ENCODE measurements at places on chromosomes 6 and 20.

DNA sequence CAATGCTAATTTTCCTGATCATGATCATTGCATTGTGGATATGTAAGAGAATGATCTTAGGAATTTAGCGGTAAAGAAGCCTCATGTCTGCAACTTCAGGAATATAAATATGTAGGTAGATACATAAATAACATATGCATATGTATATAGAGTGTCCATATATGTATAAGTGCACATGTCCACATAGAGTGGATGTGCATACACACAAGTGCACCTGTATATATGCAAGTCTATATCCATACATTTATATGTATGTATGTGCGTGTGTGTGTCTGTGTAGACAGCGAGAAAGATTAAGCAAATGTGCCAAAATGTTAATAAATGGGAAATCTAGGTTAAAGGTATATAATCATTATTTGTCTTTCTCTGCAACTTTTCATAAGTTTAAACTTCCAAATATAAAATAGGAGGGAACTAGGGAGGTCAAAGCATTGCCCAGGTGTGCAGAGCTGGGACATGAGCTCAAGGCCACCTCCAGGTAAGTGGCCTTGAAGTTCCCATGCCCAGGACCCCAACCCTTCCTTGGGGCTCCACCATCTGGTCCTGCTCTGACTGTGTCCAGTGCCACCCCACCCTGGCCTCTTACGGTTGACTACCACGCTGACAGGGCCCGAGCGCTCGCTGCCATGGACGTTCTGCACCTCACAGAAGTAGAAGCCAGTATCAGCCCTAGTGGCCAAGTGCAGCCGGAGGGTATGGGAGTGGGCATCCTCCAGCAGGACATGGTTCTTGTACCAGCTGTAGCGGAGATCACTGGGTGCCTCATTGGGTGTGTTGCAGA lies 9.6 kb downstream of the SIGLEC1 start:
- DNase-seq: no peak

DNA sequence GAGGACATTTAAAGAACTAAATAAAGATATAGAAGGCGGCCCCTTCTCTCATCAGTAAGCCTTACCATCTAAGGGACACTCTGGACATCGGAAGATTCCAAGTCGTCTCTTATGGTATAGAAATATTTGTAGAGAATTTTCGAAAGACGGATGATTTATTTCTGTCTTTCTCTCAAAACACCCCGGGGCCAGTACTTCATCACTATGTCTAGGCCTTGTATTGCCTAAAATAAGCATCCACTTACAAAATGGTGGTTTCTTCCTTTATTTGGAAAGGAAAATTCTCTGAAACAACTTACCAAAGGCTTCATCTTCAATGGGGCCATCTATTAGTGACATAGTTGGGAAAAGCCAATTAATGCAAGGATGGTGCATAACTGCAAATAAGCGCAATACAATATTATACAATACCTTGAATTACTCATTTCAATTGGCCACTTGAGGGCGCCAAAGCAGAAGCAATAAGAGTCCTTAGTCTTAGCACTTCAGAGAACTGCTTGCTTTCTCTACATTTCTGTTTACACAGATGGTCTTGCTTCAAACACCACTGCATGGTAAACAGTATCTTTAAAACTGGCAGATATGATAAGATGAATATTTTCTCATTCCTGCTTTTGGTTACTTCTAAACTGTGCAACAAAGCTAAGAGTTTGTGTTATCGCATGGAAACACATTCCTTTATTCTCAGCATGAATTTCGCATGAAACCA lies 113.2 kb downstream of the VIP start:
- peak; percentile 76 for DNase-seq

- DNase-seq: peak; percentile 50
Measured at GRCh38 chr20:36181934-36182603, 27.5 kb downstream of the EPB41L1 start.

GRCh38 chr6:152057832-152058498 lies 250.5 kb downstream of the ESR1 start:
- DNase-seq: no peak

DNA sequence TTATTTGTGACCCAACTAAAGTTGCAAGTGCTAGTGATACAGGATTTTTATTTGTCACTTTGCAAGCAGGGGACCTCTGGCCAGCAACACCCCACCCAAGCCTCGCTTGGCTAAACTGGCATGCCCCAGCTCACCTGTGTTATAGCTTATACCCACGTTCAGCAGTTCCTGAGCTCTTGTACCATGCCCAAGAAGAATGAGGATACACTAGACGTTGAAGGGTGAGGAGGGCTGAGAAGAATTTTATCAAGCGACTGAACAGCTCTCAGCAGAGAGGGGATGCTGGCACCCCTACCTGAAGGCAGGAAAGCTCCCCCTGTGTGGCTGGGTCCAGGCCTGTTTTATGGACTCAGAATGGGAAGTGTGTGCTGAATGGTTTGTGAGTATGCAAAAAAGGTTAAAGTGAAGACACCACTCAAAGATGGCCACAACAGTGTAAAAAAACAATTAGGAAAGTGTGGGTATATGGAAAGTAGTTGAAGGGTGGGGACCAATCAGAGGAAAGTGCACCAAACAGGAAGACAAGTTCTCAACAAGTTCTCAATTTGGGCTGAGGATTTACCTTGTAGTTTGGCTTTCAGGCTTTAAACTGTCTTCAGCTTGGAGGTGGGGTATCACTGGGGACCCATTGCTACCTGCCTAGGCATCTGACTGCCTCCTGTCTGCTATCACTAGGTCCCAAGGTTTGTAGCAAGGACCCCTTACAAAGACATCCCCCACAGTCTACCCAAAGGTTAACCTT lies 15.0 kb downstream of the BTN2A1 start:
- DNase-seq: no peak

GRCh38 chr20:13856354-13856753 lies 71.5 kb downstream of the NDUFAF5 start:
- no peak for DNase-seq

GRCh38 chr20:55140631-55141030 lies 665.2 kb downstream of the DOK5 start:
- DNase-seq: no peak

DNA sequence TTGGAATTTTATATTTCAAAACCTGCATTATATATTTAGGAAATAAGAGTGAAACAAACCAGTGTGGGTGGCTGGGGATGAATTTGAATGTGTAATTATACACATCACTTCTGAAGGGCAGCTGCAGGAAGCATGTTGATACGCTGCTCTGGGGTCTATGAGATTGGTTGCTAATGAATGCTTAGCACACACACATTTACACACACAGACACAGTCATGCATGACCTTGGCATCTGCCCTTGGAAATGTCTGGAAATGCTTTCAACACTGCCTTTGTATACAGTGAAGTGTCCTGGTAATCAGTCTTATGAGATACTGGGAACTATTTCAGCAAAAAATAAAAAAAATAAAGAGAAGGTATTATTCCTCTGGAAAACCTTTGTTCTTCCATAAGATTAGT lies 83.4 kb downstream of the ELOVL4 start:
- no peak for DNase-seq

- DNase-seq: no peak
Measured at GRCh38 chr20:2658414-2659354, 5.3 kb downstream of the IDH3B start.

- peak; percentile 8 for DNase-seq
Measured at GRCh38 chr6:38997128-38997761, 51.3 kb upstream of the GLP1R start.

DNA sequence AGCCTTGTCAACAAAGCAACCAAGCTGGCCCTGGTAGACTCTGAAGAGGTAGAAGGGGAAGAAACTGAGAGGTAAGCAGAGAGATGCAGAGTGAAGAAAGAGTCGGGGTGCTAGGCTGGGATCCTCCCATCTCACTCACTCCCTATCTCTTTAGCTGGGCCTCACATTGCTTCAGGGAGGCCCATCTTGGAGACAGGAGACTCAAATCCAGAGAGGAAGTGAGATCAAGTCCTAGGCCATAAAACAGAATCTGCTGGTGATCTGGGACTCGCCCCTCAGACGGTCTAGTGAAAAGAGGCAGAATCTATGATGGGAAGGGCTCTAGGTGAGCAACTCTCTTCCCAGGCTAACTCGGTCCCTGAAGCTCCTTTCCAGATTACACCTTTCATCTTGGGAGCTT lies 659 bp upstream of the GUCA1B start:
- DNase-seq: no peak

DNA sequence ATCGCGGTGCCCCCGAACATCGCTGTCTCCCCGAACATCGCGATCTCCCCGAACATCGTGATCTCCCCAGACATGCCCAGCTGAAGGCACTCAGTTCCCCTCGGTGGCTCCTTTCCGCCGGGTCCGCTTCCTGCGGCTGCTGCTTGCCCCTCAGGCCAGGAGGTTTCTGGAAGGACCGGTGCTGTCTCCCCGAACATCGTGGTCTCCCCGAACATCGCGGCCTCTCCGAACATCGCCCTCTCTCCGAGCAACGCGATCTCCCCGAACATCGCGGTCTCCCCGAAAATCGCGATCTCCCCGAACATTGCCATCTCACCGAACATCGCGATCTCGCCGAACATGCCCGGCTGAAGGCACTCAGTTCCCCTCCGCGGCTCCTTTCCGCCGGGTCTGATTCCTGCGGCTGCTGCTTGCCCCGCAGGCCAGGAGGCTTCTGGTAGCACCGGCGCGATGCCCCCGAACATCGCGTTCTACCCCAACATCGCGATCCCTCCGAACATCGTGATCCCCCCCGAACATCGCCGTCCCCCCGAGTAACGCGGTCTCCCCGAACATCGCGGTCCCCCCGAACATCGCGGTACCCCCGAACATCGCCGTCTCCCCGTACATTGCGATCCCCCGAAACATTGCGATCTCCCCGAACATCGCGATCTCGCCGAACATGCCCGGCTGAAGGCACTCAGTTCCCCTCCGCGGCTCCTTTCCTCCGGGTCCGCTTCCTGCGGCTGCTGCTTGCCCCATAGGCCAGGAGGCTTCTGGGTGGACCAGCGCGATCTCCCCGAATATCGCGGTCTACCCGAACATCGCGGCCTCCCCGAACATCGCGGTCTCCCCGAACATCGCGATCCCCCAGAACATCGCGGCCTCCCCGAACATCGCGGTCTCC lies 808 bp downstream of the ULBP1 start:
- peak; percentile 28 for DNase-seq

GRCh38 chr6:149648148-149649145 lies at the start of gene KATNA1:
Gene KATNA1, minus strand, starts transcription at chr6:149648714. Its CDS starts 10,167 bp downstream, at chr6:149638547.
- peak; percentile 66 for DNase-seq

DNA sequence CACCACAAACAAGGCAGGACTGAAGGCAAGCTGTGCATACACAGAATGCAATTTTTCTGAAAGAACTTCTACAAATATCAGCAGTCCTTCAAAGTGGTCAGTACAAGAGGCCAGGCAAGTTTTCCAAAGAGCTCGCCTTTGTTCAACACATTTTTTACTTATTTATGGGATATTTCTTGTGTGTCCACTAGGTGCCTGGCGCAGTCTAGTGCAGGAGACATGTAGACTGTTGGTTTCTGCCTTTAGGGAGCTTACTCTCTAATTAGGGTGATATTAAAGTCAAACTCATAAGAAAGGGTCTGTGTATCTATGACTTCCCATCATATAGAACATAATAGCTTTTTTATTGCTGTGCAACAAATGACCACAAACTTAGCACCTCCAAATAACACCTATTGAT lies 21.2 kb upstream of the VEGFA start:
- DNase-seq: no peak

- no peak for DNase-seq
Measured at GRCh38 chr6:140076105-140076504, 701.7 kb upstream of the CITED2 start.

- DNase-seq: no peak
Measured at GRCh38 chr20:25252686-25253421, 5.0 kb downstream of the PYGB start.

GRCh38 chr6:124535746-124536145 lies 426.5 kb upstream of the RNF217 start:
- no peak for DNase-seq

DNA sequence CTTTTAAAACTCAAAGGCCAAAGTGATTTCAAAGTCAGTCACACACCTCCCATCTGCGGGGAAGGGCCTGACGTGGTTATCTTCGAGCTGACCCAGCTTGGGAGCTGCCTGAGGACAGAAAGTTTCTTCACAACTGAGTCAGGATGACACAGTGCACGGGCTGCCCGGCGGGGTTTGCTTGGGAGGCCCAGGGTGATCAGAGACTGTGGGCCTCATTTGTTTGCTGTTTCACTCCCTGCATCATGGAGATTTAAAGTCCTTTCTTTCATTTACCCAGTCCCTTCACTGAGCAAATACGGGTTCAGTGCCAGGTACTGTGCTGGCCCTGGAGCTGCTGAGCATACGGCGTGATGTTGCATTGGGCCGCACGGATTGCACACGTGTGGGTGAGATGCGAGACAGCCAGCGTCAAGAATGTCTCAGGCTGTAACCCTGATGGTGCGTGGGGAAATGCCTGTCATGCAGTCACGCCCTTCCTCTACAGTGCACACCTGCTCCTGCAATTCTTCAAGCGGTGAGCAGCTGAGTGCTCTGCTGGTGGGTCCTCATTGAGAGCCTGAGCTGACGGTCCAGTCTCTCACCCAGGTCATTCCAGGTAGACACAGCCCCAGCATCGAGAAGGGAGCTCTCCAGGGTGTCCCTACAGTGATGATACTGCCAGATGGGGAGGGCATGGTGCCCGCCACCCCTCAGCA lies 82.7 kb upstream of the PMEPA1 start:
- DNase-seq: no peak

GRCh38 chr6:138073264-138073663 lies 34.0 kb downstream of the PERP start:
- no peak for DNase-seq

DNA sequence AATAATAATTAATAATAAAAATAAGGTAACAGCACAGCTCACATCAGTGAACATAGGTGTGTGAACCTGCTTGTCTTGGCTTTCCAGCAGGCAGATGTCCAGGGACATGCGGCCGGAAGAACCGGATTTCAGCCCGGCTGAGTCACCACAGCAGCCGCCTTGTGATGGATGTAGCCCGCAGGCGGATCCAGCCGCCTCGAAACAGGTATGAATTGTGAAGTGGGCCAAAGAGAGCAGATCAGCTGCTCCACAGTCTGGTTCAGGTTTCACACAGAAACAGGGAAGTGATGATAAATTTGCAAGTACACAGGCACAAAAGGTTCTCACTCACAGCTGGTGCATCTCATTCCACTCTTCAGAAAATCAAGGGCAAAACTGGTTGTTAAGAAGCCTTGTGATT lies 55.1 kb downstream of the ID4 start:
- DNase-seq: no peak

DNA sequence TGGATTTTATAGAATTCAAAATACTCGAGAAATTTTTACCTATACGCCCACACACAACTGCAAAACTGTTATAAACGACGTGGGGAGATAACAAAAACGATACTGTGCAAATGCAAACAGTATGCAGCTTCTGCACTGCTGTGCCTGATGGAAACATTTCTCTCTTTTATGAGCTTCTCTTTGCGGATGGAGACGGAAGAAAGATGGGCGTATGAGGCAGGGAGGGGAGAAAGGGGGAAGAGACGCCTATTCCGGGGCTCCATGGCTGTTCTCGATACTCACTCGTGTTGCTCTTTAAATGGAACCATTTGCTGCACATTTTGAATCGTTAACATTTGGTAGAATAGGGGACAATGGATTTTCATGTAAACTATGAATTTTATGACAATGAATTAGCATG lies 69.1 kb upstream of the EXOC2 start:
- no peak for DNase-seq

GRCh38 chr6:167164261-167164660 lies 6.5 kb upstream of the GPR31 start:
- no peak for DNase-seq

GRCh38 chr6:105882121-105882803 lies 203.9 kb upstream of the PRDM1 start:
- peak; percentile 63 for DNase-seq

GRCh38 chr20:58092353-58092752 lies 136.1 kb downstream of the ANKRD60 start:
- no peak for DNase-seq

GRCh38 chr20:40444516-40444915 lies 244.5 kb downstream of the MAFB start:
- DNase-seq: no peak
